ENCODE measurements at places on chromosomes 1 and 21.
A peak's percentile ranks its signal among the peaks of the same experiment; 100 is the strongest.

- no peak for DNase-seq
Measured at GRCh38 chr21:45988366-45989347, 7.1 kb downstream of the COL6A1 start.

GRCh38 chr1:26994787-26995517 is 1.5 kb downstream of the TRNP1 start:
- DNase-seq, result no peak

DNA sequence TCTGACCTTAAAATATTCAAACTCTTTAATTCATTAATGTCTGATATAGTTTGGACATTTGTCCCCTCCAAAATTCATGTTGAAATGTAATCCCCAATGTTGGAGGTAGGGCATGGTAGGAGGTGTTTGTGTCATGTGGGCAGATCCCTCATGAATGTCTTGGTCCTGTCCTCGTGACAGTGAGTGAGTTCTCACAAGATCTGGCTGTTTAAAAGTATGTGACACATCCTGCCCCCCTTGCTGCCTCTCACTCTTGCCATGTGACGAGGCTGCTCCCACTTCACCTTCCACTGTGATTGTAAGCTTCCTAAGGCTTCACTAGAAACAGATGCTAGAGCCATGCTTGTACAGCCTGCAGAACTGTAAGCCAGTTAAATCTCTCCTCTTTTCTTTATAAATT is 21.3 kb upstream of the FBXO28 start:
- DNase-seq, result no peak

- DNase-seq, result no peak
Measured at GRCh38 chr21:42013931-42014330, 3.8 kb upstream of the ZBTB21 start.

GRCh38 chr21:15744926-15745325 is 15.1 kb downstream of the USP25 start:
- DNase-seq, result no peak

GRCh38 chr21:32021319-32021994 is 148.6 kb downstream of the HUNK start:
- DNase-seq, result no peak

- DNase-seq, result no peak
Measured at GRCh38 chr1:14954210-14954609, 199.3 kb upstream of the TMEM51 start.

- DNase-seq, result no peak
Measured at GRCh38 chr1:147771226-147772125, 11.1 kb upstream of the GJA5 start.

DNA sequence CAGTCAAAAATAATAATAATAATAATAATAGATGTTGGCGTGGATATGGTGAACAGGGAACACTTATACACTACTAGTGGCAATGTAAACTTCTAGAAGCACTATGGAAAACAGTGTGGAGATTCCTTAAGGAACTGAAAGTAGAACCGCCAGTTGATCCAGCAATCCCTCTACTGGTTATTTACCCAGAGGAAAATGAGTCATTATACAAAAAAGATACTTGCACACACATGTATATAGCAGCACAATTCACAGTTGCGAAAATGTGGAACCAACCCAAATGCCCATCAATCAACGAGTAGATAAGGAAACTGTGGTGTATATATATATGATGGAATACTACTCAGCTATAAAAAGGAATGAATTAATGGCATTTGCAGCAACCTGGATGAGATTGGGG is 176.0 kb downstream of the PLPP3 start:
- no peak for DNase-seq

- no peak for DNase-seq
Measured at GRCh38 chr1:66357021-66357420, 176.9 kb upstream of the SGIP1 start.

DNA sequence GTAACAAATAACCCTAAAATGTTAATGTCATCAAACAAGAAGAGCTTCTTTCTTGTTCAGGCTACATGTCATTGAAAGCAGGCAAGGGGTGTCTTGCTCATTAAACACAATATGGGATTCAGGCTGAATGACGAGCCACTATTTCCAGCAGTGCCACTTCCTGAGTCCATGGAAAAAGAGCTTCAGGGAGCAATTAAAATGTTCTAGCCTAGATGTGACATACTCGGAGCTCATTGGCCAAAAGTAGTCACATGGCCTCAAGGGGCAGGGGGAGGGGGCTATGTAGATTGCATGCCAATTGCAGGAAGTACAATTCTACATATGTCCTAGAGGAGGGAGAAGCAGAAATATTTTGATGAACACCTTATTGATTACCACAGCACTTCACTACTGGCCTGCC is 685.3 kb upstream of the ADGRL2 start:
- no peak for DNase-seq

GRCh38 chr21:44913425-44914175 is 7.1 kb downstream of the ITGB2 start:
- DNase-seq, result no peak

GRCh38 chr1:214261206-214262123 is 19.5 kb upstream of the SMYD2 start:
- peak; percentile 36 for DNase-seq

DNA sequence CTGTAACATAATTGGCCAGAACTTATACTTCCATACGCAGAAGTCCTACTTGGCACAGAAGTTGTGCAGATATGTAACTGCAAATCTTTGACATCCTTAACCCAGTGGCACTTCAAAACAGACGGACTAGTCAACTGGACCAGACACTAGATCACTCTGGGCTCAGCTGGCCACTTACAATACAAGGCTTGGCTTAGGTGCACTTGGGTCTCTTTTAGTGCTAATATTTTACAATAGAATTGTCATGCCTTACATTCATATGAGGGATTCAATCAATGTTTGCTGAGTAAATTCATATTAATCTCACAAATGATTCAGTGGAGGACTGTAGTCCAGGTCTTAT is 20.1 kb downstream of the XKR8 start:
- DNase-seq, result no peak
